Activated CD4-positive, alpha-beta T cell treated with anti-CD3 and anti-CD28 coated beads for 36 hours (primary cell): ENCODE measurements at places on chromosomes 5 and 9. TPM values are rescaled to one million over a fixed set of nuclear protein-coding genes. Genes with fewer than 3 reads are reported as not detected.

Gene SYNPO
- 0.11 TPM for total RNA-seq

Gene MYMK
- total RNA-seq, result not detected

Gene NEUROG1
- not detected for total RNA-seq

DNA sequence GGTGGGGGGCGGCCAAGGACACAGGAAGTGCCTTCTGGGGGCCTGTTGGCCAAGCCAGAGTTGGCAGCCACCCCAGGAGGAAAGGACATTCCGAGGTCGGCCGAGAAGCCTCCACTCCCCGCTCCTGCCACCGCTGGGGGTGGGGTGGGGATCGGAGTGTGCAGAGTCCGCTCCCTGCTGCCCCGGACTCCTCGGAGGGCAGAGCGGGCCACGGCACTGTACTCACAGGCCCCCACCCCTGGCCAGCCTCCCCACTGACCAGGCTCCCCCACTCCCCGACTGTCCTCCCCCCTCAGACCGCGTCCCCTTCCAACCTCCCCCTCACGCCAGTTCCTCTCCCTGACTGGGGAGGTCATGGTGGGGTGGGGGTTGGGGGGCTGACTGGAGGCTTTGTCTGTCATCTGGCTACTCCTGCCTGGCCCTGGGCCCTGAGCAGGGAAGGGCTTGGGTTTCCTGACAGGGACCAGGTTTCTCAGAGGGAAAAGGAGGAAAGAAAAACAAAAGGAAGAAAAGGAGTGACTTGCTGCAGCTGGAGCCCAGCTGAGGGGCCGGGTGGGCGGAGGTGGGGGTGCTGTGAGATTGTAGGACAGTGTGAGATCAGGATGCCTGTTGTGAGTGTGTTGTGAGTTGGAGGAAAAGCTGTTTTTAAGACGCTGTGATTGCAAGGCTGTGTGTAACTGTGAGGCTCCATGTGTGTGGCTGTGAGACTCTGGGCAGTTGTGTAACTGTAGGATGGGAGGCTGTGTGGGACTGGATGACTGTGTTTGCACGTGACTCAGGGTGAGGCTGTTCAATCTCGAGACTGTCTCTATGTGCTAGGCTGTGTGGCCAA is 29.7 kb downstream of the CNTFR start:
- no peak overlapping the region for H3K27ac ChIP-seq
- no peaks in the 10 kb centered on the region for H3K4me1 ChIP-seq
- no peaks in the 10 kb centered on the region for H3K36me3 ChIP-seq
- H3K27me3 ChIP-seq, result peaks cover 22% of the 10 kb centered on the region

DNA sequence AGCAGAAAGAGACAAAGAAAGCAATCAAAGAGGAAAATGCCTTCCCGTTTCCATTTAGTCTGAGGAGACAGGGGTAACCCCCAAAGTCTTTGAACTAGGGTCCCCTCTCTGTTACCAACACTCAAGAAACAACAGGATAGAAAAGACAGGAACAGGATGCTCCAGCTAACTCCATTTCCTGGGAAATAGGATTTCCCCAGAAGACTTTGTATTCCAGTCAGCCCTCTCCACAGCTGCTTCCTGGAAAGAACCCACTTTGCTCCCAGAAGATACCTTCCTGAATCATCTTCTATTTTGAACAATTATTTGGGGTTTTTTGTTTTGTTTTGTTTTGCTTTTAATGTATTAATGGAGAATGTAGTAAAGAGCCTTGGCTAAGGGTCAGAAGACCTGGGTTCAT is 56.0 kb downstream of the KLHL3 start:
- no peak overlapping the region for H3K27ac ChIP-seq
- H3K27me3 ChIP-seq, result no peaks in the 10 kb centered on the region
- no peak for DNase-seq
- no peak overlapping the region for H3K4me3 ChIP-seq
- H3K36me3 ChIP-seq, result peaks cover 11% of the 10 kb centered on the region

GRCh38 chr9:81431641-81432040 is 257.7 kb downstream of the TLE1 start:
- DNase-seq, result no peak
- no peak overlapping the region for H3K4me3 ChIP-seq
- H3K27me3 ChIP-seq, result no peaks in the 10 kb centered on the region
- H3K27ac ChIP-seq, result no peak overlapping the region

- no peak for DNase-seq
- peaks cover 18% of the 10 kb centered on the region for H3K4me1 ChIP-seq
- no peak overlapping the region for H3K27ac ChIP-seq
- H3K4me3 ChIP-seq, result no peak overlapping the region
These were observed 74.9 kb downstream of the GCNT4 start for GRCh38 chr5:74977471-74977870.

Gene GMCL2
- total RNA-seq, result not detected

DNA sequence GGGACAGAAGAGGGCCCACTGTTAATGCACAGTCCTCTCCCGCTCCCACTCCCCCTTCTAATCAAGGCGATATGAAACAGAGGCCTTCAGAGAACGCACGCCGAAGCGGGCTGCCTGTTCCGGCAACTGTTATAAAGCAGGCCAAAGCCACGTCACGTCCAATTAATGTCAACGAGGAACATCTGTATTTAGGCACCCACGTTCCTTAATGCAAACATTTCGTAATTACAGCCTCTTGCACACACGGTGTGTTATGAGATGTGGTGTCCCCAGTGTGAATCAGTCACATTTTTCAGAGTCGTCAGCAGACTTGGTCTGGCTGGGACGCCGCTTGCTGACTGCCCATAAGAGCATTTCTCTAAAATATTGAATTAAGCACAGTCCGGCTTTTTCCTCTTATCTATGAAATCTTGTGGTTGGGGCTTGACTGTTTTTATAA is 339.0 kb downstream of the NSG2 start:
- no peak overlapping the region for H3K4me3 ChIP-seq
- H3K27me3 ChIP-seq, result peaks cover 19% of the 10 kb centered on the region
- H3K36me3 ChIP-seq, result no peaks in the 10 kb centered on the region

GRCh38 chr9:83596899-83597504 is 25.9 kb upstream of the IDNK start:
- no peak overlapping the region for H3K27ac ChIP-seq
- H3K4me3 ChIP-seq, result no peak overlapping the region
- H3K36me3 ChIP-seq, result no peaks in the 10 kb centered on the region
- peak; percentile 71 for DNase-seq
- no peaks in the 10 kb centered on the region for H3K27me3 ChIP-seq

- no peaks in the 10 kb centered on the region for H3K4me1 ChIP-seq
- DNase-seq, result no peak
- no peaks in the 10 kb centered on the region for H3K36me3 ChIP-seq
- peaks cover 6% of the 10 kb centered on the region for H3K27me3 ChIP-seq
These were observed 11.4 kb upstream of the ARSI start for GRCh38 chr5:150313921-150314716.

- H3K4me3 ChIP-seq, result no peak overlapping the region
- H3K4me1 ChIP-seq, result peaks cover 10% of the 10 kb centered on the region
- peaks cover 2% of the 10 kb centered on the region for H3K27me3 ChIP-seq
These were observed 63.0 kb upstream of the CTSL start for GRCh38 chr9:87662808-87663528.

Gene RNF208
- total RNA-seq, result 7.1 TPM

Gene C9orf85
- total RNA-seq, result 10.4 TPM

- no peak overlapping the region for H3K27ac ChIP-seq
- peaks cover 3% of the 10 kb centered on the region for H3K4me1 ChIP-seq
- no peak overlapping the region for H3K4me3 ChIP-seq
- H3K27me3 ChIP-seq, result peaks cover 2% of the 10 kb centered on the region
- no peak for DNase-seq
These were observed 267.7 kb downstream of the ADAMTS6 start for GRCh38 chr5:65213921-65214525.

DNA sequence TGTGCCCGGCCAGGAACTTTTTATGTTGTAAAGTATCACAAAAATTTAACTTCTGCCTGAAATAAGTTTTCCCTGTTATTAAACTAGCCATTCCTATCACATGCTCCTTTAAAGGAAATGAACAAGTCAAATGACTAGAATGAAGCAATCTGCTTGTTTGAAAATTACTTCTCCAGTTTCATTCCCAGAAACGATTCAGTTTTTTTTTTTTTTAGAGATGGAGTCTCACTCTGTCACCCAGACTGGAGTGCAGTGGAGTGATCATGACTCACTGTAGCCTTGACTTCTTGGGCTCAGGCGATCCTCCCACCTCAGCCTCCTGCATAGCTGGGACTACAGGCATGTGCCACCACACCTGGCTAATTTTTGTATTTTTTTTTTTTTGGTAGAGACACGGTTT is 13.3 kb upstream of the GNG10 start:
- H3K4me3 ChIP-seq, result no peak overlapping the region
- no peak overlapping the region for H3K27ac ChIP-seq
- H3K27me3 ChIP-seq, result no peaks in the 10 kb centered on the region
- peaks cover 44% of the 10 kb centered on the region for H3K36me3 ChIP-seq

Gene GPR151
- total RNA-seq, result not detected

Gene PCDHGA2
- total RNA-seq, result not detected

DNA sequence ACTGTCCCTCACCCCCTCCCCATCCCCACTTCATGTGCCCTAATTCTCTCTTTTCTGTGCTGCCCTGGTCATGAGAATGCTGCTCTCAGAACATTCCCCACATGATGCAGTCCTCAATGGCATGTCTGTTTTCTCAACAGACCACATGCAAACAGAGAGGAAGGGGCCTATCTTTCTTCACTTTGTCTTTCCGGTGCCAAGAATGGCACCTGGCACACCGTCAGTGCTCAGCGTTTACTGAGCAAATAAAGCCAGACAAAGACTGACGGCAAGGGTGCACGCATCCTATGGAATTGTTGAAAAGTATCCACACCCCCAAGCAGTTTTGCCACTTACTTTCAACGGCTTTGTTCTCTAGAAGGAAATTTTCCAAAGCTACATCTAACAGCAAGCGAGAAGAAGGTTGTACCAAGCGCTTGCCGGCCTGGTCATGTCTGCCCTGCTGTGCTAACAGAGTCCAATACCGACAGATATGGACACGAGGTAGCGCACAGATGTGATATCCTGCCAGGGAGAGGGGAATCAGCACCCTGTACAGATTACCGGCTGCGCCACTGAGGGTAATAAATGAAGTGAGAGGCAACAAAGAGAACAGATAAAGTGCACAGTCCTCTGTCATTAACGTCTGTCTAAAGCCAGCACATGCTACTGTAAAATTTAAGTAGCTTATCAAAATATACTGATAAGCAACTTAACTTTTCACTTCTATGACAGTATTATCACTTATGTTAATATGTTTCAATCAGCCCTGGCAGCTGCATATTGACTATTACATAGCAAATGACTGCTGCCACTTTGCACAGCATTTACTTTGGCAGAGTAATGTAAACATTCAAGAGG is 251.7 kb downstream of the DENND1A start:
- H3K36me3 ChIP-seq, result peaks cover 34% of the 10 kb centered on the region
- peaks cover 14% of the 10 kb centered on the region for H3K4me1 ChIP-seq
- no peak overlapping the region for H3K27ac ChIP-seq

Gene TLR4
- not detected for total RNA-seq

Gene GALT
- 53.9 TPM for total RNA-seq

Gene RLN2
- 6.9 TPM for total RNA-seq

GRCh38 chr9:35646533-35647265 is 4.0 kb downstream of the SIT1 start:
- peak overlapping the region; percentile 97 for H3K27ac ChIP-seq
- peaks cover 51% of the 10 kb centered on the region for H3K4me1 ChIP-seq
- H3K27me3 ChIP-seq, result no peaks in the 10 kb centered on the region
- peak overlapping the region; percentile 91 for H3K4me3 ChIP-seq
- H3K36me3 ChIP-seq, result peaks cover 21% of the 10 kb centered on the region
- DNase-seq, result peak; percentile 96

Gene SLCO6A1
- total RNA-seq, result not detected

GRCh38 chr9:89048616-89049015 is 57.3 kb downstream of the S1PR3 start:
- H3K4me1 ChIP-seq, result no peaks in the 10 kb centered on the region
- no peaks in the 10 kb centered on the region for H3K36me3 ChIP-seq
- no peak overlapping the region for H3K4me3 ChIP-seq
- DNase-seq, result no peak

- no peak overlapping the region for H3K4me3 ChIP-seq
- DNase-seq, result no peak
- no peak overlapping the region for H3K27ac ChIP-seq
- peaks cover 2% of the 10 kb centered on the region for H3K4me1 ChIP-seq
- peaks cover 14% of the 10 kb centered on the region for H3K27me3 ChIP-seq
- H3K36me3 ChIP-seq, result no peaks in the 10 kb centered on the region
These were observed 49.7 kb downstream of the PRDM6 start for GRCh38 chr5:123138774-123139173.

Gene LCP2
- 232 TPM for total RNA-seq

- H3K27me3 ChIP-seq, result peaks cover 2% of the 10 kb centered on the region
- H3K36me3 ChIP-seq, result no peaks in the 10 kb centered on the region
- H3K4me3 ChIP-seq, result no peak overlapping the region
- peaks cover 19% of the 10 kb centered on the region for H3K4me1 ChIP-seq
- DNase-seq, result no peak
These were observed 396.5 kb upstream of the RPS23 start for GRCh38 chr5:82674671-82675070.

- no peak overlapping the region for H3K4me3 ChIP-seq
- H3K27ac ChIP-seq, result no peak overlapping the region
- peaks cover 4% of the 10 kb centered on the region for H3K4me1 ChIP-seq
- H3K27me3 ChIP-seq, result peaks cover 11% of the 10 kb centered on the region
- DNase-seq, result peak; percentile 61
These were observed 191.6 kb upstream of the MSX2 start for GRCh38 chr5:174532455-174533453.

Gene ZBED3
- total RNA-seq, result 2.9 TPM

DNA sequence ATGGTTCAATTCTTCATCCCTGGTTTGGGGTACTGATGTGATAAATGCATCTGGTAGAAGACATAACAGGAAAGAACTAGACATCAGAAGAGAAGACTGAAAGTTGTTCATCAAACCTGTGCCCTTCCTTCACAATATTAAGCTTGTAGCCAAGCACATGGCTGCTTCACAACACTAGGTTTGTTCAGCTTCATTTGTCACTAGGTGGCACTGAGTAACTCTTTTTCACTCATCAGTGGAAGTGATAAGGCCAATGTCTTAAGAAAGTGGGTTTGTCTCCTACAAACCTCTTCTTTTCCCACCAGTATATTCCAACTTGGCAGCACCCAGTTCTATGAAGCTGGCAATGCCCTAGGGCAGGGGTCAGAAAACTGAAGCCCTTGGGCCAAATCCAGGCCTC is 26.9 kb downstream of the ZNF484 start:
- H3K27me3 ChIP-seq, result no peaks in the 10 kb centered on the region
- DNase-seq, result no peak
- H3K27ac ChIP-seq, result no peak overlapping the region

GRCh38 chr5:159210846-159211245 is 1.5 kb upstream of the RNF145 start:
- H3K27me3 ChIP-seq, result no peaks in the 10 kb centered on the region
- H3K4me1 ChIP-seq, result peaks cover 35% of the 10 kb centered on the region
- H3K4me3 ChIP-seq, result peak overlapping the region; percentile 81
- peak overlapping the region; percentile 91 for H3K27ac ChIP-seq
- H3K36me3 ChIP-seq, result peaks cover 28% of the 10 kb centered on the region

Gene TNFSF15
- 0.47 TPM for total RNA-seq

- no peak overlapping the region for H3K27ac ChIP-seq
- DNase-seq, result no peak
These were observed 29.7 kb downstream of the SH3GLB2 start for GRCh38 chr9:128998462-128998861.

GRCh38 chr5:66718374-66719002 is 122.3 kb downstream of the MAST4 start:
- no peak overlapping the region for H3K4me3 ChIP-seq
- H3K27ac ChIP-seq, result no peak overlapping the region
- DNase-seq, result no peak
- H3K36me3 ChIP-seq, result no peaks in the 10 kb centered on the region

Gene CD180
- total RNA-seq, result 0.12 TPM

Gene SLC34A1
- 0.14 TPM for total RNA-seq
